ENCODE measurements at places on chromosomes 16 and 17. TPM values are rescaled to one million over a fixed set of nuclear protein-coding genes. Genes with fewer than 3 reads are reported as not detected.

- no peak for DNase-seq
Observed at GRCh38 chr17:5077781-5078105, 524 bp upstream of the ZFP3 start.

DNA sequence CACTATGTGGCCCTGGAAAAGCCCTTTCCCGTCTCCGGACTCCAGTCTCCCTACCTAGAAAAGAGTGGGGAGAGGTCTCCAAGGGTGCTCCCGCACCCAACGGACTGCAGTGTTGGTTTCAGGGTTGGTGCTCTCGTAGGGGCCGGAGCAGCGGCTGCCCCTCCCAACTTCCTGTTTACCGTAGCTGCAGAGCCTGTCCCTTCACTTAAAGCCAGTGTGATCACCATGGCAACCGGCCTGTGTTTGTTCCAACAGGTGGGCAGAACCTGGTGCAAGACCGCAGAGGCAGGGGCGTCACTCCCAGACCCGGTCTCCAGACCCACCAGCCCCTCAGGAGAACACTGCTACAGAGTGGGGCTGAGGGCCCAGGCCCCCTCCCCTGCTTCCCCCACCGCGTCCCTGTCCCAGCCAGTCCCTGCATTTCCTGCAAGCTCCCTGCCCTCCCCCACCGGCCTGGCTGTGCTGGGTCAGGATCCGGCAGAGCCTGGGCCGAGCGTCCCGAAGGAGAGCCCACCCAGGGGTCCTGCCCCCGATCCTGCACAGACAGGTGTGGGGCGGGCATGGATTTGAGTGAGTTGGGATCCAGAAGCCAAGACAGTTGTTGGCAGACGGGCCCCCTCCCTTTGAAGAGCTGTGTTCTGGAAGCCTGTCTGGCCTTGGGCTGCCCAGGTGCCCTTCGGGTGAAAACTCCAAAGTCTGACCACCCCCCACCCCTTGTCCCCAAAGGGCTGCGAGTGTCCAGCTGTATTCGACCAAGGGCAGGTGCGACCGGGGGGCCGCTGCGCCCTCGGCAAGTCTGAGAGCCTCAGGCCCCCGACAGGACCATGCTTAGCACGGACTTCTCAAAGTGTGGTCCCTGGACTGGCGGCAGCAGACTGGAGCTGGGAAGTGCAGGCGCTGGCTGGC, 1.5 kb upstream of the BAIAP3 start:
- DNase-seq: no peak

- no peak for DNase-seq
Observed at GRCh38 chr16:56409195-56409594, 16.1 kb downstream of the AMFR start.

DNA sequence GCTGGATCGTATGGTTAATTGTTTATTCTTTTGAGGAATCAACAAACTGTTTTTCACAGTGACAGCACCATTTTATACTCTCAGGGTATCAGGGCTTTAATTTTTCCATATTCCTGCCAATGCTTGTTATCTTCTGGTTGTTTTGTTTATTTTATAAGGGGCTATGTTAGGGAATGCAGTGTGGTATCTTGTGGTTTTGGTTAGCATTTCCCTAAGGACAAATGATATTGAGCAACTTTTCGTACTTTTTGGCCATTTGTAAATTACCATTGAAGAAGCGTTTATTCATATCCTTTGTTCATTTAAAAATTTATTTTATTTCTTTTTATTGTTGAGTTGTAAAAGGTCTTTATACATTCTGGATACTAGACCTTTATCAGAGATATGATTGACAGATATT, 322.0 kb upstream of the SALL1 start:
- DNase-seq: no peak

DNA sequence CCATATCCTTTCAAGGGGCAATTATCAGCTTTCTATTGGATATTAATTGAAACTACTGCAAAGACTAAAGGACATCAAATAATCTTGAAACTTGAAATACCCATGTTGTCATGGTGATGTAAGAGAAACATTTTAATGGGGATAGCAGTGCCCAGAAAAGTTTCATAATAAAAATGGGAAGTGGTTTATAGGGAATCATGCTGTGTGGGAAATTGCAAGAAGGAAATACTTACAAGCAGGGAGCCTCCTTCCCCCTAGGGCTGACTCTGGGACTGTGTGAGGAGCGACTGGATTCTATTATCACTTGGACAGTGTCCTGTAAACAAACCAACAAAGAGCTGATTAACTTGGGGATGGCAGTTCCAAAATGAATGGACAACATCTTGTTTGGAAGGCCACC, 1393.1 kb upstream of the GOT2 start:
- DNase-seq: no peak

GRCh38 chr17:48625495-48626244, 488 bp downstream of the HOXB9 start:
- peak; percentile 79 for DNase-seq

Gene CLEC10A
- not detected for total RNA-seq

Gene KCTD19
- 1.1 TPM for total RNA-seq
